Spinal cord (tissue), 10 donors: ENCODE measurements at places on chromosomes 16 and 17. TPM values are rescaled to one million over a fixed set of nuclear protein-coding genes. Genes with fewer than 3 reads are reported as not detected.

DNA sequence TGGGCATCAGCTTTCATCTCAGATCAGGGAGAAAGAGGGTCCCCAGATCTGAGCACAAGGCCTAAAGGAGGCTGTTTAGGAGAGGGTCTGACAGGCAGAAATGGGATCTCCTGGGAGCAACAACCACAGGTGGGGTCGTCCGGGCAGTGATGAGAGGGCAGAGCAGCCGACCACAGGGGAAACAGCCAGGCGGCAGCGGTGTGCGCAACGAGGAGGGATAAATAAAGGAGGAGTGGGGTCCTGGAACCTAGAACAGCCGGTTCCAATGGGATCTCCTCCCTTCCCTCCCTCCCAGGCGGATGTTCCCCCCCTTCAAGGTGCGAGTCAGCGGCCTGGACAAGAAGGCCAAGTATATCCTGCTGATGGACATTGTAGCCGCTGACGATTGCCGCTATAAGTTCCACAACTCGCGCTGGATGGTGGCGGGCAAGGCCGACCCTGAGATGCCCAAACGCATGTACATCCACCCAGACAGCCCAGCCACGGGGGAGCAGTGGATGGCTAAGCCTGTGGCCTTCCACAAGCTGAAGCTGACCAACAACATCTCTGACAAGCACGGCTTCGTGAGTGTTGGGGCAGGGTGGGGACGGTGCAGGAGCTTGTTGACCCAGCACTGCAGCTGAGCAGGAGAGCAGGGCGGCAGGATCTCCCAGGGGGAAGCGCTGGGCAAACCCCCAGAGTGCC is 1.9 kb downstream of the TBX2 start:
- DNase-seq: no peak

GRCh38 chr16:4495766-4496165 is 19.6 kb downstream of the HMOX2 start:
- no peak for DNase-seq

GRCh38 chr17:2521257-2521656 is 9.6 kb upstream of the METTL16 start:
- DNase-seq: no peak

- DNase-seq: no peak
These were observed 1.3 kb upstream of the HSD17B2 start for GRCh38 chr16:82033683-82034300.

The MAPK7 gene
- polyA plus RNA-seq: 28.9 TPM

The C17orf58 gene
- polyA plus RNA-seq: 23.4 TPM
